ENCODE measurements at places on chromosomes 1 and 21.

- no peak for DNase-seq
These were observed 17.2 kb upstream of the SLAMF6 start for GRCh38 chr1:160539990-160540858.

GRCh38 chr1:95467036-95467435, 233.0 kb downstream of the RWDD3 start:
- DNase-seq: no peak

GRCh38 chr21:15152591-15152990, 87.8 kb upstream of the NRIP1 start:
- no peak for DNase-seq

DNA sequence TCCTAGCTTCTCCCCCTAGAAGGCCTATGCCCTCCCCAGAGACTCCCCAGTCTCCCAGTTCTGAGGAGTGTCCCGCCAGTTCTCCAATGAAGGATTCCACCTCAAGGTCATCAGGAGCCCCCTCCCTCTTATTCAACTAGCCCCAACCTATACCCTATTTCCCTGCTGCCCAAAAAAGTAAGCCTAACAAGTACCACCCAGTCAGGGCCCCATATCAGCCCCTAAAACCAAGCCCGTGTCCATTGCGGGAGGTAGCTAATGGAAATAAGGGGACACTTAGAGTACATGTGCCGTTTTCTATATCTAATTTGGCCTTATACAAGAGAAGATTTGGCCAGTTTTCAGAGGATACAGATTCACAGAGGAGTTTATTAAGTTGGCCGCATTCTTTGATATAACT, 416.2 kb downstream of the MATN1 start:
- DNase-seq: no peak

- no peak for DNase-seq
These were observed 2.6 kb upstream of the DYRK1A start for GRCh38 chr21:37363936-37364335.

DNA sequence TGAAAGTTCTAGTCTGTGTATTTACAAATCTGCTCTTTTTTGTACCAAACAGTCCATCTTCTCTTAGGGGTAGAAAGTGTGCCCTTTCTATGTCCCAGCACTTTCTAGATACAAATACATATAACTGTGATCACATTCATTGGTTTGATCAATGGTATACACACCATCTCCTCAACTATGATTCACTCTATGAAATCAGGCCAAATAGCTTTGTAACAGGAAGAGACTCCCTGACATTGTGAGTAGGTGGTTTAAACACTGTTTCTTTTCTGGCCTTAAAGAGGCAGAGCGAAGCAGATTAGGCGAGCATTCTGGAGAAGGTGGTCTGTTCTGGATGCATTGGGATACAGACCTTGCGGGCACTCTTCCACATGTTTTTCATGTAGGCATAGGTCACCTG, 39.3 kb upstream of the EXOSC10 start:
- no peak for DNase-seq

- no peak for DNase-seq
These were observed 1611.6 kb downstream of the NCAM2 start for GRCh38 chr21:22609802-22610201.

- DNase-seq: no peak
These were observed 22.2 kb upstream of the MAPKAPK2 start for GRCh38 chr1:206662396-206663092.

DNA sequence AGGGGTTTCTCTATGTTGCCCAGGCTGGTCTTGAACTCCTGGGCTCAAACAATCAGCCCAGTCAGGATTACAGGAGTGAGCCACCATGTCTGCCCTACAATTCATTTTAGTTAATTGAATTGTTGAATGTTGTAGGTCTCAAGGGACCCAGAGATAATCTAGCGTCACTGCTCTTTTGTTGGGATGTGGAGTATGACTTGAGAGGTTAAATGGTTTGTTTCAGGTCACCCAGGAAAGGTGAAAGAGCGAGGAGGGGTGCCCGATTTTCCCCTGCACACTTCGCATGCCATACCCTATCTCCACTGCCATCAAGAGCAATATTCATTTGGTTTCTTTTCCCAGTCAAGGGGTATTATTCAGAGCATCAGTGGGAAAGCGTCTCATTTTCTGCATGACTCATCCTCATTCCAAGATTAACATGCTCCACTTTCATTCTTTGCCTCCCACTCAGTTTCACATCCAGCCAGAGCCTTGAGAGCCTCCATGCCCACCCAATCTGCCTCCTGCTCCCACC, 13.1 kb upstream of the SLC30A1 start:
- no peak for DNase-seq

DNA sequence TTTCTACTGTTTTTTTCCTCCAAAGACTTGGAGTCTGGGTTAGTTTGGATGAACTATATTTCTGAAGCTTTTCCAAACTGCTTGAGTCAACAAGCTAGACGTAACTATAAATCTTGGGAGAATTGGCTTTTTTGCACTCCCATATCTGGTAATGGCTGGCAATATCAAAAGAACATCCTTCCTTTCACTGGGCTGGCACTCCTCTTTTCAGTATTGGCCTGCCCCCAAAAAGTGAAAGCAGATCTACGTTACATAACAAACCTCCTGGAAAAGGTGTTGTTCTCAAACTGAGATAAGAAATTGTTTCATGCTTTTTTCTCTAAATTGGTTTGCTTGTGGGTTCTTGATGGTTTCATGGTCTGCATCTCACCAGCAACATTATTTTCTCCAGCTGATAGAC, 499.3 kb downstream of the NEGR1 start:
- no peak for DNase-seq
